Fibroblast of skin of back (primary cell): ENCODE measurements at places on chromosomes 13 and 19.
A peak's percentile ranks its signal among the peaks of the same experiment; 100 is the strongest.

- no peak for DNase-seq
Measured at GRCh38 chr13:96851856-96852445, 142.3 kb downstream of the OXGR1 start.

GRCh38 chr13:96020931-96021330 is 32.3 kb downstream of the UGGT2 start:
- DNase-seq = no peak

- DNase-seq = no peak
Measured at GRCh38 chr13:97330448-97330847, 103.5 kb upstream of the RAP2A start.

- DNase-seq = no peak
Measured at GRCh38 chr13:26037302-26037701, 14.5 kb downstream of the SHISA2 start.

DNA sequence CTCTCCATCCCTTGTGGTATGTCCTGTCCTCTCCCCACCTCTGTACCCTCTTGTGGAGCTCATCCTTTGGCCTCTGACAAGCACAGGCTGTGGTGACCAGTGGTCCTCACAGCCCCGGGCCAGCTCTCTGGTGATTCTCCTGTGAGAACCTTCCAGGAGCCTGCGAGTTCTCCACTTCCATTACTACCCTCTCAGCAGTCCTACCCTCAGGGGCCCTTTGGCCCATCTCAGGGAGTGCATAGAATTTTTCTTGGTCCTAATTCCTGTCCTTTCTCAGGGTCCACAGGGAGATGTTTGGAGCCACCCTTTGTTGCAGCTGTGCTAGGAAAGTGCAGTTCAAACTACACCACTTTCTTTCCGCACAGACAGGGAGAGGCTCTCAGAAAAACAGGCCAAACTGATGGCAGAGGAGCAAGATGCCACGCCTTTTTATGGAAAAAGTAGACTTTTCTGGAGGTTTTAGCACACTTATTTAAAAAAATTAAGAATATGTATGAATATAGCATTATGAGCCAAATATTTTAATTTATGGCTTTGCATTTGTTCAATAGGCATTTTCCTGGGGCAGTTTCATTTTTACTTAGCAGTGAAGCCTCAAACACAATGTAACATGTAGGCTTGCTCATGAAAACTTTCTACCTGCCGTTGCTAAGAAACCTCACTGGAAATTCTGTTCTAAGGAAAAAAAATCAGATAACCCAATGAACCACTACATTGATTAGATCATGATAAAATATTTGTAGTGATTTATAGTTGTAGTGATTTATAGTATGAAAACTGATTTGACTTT is 92.0 kb downstream of the GPR12 start:
- no peak for DNase-seq

DNA sequence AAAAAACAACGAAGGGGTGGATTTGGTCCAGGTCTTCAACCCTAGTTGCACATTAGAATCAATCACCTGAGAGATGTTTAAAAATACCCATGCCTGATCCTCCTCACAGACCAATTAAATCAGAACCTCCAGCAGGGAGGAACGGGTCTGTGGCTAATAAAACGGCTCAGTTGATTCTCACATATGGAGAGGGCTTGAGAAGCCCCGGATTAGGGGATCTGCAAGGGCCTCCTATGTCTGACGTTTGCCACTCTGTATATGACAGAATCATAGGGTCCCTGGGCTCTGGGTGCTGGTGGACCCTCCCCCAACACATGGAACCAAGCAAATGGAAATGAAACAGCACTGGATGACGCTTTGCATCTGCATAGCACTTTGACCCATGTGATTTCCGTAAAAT is 36.7 kb upstream of the C13orf42 start:
- no peak for DNase-seq

- DNase-seq = peak; percentile 14
Measured at GRCh38 chr13:92355213-92355612, 871.4 kb upstream of the GPC6 start.

DNA sequence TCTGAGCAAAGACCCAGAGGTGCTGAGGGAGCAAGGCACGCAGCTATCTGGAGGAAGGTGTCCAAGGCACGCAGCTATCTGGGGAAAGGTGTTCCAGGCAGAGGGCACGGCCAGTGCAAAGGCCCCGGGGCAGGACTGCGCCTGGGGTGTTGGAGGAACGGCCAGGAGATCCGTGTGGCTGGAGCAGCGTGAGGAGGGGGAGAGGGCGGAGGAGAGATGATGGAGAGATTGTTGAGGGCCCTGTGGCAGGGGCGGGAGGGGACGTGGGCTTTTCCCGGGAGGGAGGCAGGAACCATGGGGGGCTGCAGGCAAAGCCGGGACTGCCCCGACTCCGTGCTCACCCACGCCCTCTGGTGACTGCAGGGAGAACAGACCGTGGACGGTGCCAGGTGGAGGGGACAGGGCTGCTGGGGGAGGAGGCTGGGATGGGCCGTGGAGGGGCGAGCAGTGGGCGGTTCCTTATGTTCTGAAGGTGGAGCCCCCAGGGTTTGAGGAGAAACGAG is 13.3 kb upstream of the MISP start:
- DNase-seq = peak; percentile 30

- peak; percentile 36 for DNase-seq
Measured at GRCh38 chr13:110944121-110944967, 29.5 kb upstream of the ANKRD10 start.

DNA sequence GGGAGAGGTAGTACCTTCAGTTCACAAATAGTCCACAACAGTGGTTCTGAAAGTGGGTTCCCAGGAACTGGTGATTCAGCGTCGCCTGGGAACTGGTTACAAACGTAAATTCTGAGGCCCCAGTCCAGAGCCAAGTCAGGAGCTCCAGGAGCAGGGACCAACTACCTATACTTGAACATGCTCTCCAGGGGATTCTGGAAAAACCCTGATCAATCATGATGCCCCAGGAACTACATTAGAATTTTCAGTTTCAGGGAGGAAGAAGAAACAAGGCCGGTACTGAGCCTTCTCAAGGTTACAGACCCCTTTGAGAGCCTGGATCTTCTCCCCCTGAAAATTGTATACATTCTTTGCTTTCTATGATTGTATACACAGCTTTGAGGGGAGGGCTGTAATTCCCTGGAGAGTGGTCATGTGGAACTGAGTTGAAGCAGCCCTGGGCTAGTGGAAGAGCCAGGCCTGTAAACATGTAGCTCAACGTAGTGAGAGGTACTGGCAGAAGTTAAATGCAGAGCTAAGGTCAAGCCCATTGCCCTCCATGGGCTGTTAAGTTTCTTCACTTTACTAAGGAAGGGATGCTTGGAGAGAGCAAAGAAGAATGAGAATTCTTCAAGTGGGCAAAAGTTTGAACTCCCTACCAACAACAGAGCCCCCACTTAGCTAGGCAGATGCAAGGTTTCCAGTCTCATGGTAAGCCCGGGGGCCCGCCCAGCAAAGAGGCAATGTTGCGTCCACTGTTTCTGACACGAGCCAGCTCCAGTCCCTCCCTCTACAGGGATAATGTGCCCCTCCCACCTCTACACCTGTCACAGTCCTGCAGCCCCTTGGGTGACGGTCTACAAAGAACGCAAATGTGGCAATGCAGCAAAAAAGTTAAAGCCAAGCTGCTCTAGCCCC is 17.0 kb downstream of the DOCK9 start:
- no peak for DNase-seq

DNA sequence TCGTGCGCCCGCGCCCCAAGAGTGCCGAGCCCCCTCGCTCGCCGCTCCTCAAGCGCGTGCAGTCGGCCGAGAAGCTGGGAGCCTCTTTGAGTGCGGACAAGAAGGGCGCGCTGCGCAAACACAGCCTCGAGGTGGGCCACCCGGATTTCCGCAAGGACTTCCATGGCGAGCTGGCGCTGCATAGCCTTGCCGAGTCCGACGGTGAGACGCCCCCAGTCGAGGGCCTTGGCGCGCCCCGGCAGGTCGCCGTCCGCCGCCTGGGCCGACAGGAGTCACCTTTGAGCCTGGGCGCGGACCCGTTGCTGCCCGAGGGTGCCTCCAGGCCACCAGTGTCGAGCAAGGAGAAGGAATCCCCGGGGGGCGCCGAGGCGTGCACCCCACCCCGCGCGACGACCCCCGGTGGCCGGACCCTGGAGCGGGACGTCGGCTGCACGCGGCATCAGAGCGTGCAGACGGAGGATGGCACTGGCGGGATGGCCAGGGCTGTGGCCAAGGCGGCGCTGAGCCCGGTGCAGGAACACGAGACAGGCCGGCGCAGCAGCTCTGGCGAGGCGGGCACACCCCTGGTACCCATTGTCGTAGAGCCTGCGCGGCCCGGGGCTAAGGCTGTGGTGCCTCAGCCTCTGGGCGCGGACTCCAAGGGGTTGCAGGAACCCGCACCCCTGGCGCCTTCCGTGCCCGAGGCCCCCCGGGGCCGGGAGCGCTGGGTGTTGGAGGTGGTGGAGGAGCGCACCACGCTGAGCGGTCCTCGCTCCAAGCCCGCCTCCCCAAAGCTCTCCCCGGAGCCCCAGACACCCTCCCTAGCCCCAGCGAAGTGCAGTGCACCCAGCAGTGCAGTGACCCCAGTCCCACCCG is 7.1 kb downstream of the DNASE2 start:
- DNase-seq = no peak

- DNase-seq = no peak
Measured at GRCh38 chr13:39859898-39860297, 204.4 kb downstream of the COG6 start.

GRCh38 chr13:31793246-31793645 is 53.9 kb downstream of the RXFP2 start:
- peak; percentile 78 for DNase-seq

GRCh38 chr13:57450356-57450755 is 181.2 kb upstream of the PCDH17 start:
- DNase-seq = no peak

GRCh38 chr13:75889427-75889826 is 253.3 kb downstream of the LMO7 start:
- no peak for DNase-seq

- no peak for DNase-seq
Measured at GRCh38 chr13:27635266-27635665, 13.6 kb downstream of the POLR1D start.

DNA sequence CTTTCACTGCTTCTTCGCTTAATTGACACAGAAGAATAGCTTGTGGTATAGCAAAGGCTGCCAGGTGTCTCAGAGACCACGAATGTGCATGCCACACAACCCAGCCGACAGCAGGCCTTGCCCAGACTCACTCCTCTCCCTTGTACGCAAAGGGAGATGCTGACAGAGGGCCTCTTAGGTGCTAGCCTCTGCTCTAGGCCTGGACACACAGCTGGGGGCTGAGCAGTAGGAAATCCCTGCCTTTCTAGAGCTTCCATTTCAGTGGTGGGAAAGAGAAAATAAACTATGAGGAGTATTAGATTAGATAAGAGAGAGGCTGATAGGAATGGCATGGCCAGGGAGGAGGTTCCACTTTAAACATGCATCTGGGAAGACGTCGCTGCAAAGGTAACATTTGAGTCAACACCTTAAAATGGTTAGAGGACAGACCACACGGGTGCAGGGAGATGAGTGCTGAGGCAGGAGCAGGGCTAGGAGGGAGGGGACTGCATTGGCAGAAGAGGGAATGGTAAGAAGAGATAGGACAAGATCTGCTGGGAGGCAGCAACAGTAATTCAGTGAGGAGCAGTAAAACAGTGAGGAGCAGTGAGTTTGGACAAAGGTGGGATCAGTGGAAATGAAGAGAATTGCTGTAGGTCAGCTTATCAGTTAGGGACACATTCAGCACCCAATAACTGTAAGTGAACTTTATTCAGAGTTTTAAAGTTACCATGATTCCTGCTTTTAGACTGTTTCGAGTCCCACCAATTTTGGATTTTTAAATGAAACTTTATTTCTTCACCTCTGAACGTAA is 100.0 kb downstream of the RNF17 start:
- no peak for DNase-seq
